ENCODE measurements at places on chromosomes 11 and 22.

DNA sequence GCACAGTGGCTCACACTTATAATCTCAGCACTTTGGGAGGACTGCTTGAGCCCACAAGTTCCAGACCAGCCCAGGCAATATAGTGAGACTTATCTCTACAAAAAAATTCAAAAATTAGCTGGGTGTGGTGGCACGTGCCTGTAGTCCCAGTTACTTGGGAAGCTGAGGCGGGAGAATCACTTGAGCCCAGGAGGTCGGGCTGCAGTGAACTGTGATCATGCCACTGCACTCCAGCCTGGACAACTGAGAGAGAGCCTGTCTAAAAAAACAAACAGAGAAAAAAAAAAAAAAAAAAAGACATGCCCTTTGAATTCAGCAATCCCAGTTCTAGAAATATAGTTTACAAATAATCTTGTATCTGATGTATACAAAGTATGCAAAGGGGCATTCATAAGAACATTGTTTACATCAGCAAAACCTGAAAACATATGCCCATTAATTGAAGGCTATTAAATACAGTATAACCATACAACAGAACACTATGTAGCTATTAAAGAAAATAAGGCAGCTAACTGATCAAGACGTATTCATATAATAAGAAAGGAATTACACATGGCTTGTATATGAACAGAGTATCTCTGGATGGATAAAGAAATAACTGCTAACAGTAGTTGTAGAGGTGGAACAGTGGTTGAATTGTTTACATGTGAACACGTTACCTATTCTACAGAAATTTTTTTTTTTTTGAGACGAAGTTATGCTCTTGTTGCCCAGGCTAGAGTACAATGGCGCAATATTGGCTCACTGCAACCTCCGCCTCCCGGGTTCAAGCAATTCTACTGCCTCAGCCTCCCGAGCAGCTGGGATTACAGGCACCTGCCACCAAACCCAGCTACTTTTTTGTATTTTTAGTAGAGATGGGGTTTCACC lies 35.7 kb downstream of the CELF1 start:
- no peak for DNase-seq

- DNase-seq, result no peak
Measured at GRCh38 chr22:32682990-32683389, 118.5 kb upstream of the TIMP3 start.

- peak; percentile 61 for DNase-seq
Measured at GRCh38 chr11:36540998-36541397, 26.8 kb upstream of the RAG1 start.

- DNase-seq, result peak; percentile 33
Measured at GRCh38 chr22:27440304-27440865, 361.2 kb downstream of the MN1 start.

DNA sequence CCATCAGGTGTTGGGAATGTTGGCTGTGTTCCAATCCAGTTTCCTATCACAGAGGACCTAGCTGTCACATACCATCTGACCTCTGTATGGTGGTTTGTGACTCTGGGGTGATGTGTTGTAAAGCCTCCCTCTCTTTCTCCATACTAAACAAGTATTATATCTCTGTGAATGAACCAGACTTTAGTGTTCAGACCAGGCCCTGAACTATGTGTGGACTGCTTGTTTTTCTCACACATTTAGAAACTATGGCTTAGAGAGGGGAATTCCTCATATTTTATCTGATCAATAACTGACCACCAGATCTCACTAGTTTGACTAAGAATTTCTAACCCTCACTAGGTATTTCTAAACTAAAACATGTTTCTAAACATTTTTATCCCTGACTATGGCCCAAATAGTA lies 17.5 kb downstream of the NCR3LG1 start:
- DNase-seq, result no peak

DNA sequence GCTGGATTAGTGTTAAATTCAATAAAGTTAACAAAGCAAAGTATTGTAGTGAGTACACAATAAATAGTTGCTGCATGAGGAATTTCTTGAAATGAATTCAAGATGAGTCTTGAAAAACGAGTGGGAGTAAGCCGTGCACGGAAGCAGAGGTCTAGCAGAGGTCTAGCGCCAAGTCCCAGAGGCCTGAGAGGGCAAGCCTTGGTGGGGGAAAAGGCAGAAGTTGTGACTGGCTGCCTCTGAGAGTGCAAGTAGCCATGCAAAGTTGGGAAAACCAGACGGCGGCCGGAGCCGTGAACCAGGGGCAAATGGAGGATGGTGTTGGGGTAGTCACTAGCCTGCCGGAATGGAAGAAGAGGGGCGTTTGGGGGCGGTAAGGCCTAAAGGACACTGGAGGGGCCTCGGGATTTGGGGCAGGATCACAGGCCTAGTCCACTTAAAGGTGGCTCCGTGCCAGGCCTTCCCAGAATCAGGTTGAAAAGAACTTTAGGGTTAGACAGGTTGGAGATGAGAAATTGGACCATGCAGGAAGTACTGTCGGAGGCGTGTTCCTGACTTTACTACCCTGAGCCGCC lies 379 bp upstream of the SLC3A2 start:
- DNase-seq, result no peak

Data from HL-60 (cell line).